Activated naive CD8-positive, alpha-beta T cell treated with anti-CD3 and anti-CD28 coated beads, Interleukin-2, amount 50 U/mL, for 16 hours (primary cell): ENCODE measurements at places on chromosomes 4 and X.

- DNase-seq = no peak
These were observed 16.6 kb upstream of the UBA6 start for GRCh38 chr4:67717586-67717985.

- no peak for DNase-seq
These were observed 26.8 kb upstream of the BCORL1 start for GRCh38 chrX:129955682-129956081.

DNA sequence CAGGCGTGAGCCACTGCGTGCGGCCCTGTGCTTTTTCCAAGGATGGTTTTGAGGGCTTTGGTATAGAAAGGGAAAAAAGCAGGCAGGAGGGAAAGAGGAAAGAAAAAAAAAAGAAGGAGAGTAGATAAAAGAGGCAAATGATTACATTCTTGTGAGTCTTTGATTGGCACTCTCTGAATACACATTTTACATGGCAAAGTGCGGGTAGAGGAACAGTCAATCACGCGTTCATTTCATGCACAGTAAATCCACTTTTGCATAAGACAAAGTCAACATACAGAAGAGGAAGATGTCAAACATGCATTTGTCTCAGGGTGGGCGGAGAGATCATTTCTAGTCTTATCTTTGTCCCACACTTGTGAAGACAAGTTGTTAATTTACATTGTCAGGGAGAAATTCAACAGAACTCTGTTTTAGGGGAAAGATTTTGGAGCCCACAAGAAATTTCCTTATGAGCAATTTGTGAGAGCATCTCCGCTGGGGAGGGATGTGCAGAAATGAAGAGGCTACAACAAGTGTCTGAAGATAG, 183.2 kb downstream of the DHRSX start:
- DNase-seq = no peak

- no peak for DNase-seq
These were observed 136.6 kb upstream of the SH3RF1 start for GRCh38 chr4:169407217-169407845.

- no peak for DNase-seq
These were observed 32.9 kb downstream of the KIF4A start for GRCh38 chrX:70322784-70323183.

GRCh38 chr4:154506253-154506652, 14.7 kb upstream of the DCHS2 start:
- DNase-seq = no peak

DNA sequence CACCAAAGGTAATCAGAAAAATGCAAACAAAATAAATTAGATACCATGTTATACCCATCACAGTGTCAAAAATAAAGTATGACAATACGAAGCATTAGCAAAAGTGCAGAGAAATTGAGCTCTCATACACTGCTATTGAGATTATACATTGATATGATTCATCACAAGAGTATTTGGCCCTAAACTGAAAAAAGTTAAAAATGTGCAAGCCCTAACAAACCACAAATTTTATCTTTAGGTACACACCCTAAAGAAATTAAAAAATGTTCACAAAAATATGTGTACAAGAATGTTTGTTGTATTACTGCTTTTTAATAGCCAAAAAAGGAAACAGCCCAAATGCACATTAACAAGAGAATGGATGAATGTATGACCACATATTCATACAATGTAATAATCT, 137.9 kb upstream of the MAGEA10 start:
- DNase-seq = no peak

GRCh38 chrX:100435726-100436125, 25.7 kb upstream of the PCDH19 start:
- DNase-seq = no peak

- DNase-seq = no peak
These were observed 114.8 kb upstream of the ADRA2C start for GRCh38 chr4:3651267-3651845.

GRCh38 chr4:4446434-4446833, 59.5 kb downstream of the NSG1 start:
- no peak for DNase-seq

GRCh38 chr4:88211473-88212252, 53.2 kb upstream of the ABCG2 start:
- peak; percentile 4 for DNase-seq

- DNase-seq = no peak
These were observed 54.1 kb downstream of the C4orf51 start for GRCh38 chr4:145734031-145734430.

GRCh38 chrX:25976683-25977310, 161.3 kb upstream of the MAGEB18 start:
- DNase-seq = no peak

DNA sequence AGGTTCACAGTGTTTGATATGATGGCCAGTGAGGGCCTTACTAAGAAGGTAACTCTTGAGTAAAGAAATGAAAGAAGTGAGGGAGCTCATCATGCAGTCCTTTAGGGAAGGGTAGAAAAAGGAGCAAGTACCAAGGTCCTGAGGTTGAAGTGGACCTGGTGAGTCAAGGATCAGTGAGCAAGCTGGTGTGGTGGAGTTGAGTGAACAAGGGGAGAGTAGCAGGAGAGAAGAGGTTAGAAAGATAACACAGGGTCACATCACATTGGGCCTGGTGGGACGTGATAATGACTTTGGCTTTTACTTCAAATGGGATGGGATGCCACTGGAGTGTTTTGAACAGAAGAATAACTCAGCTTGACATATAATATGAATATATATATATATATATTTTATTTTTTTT, 44.7 kb downstream of the OSTC start:
- no peak for DNase-seq

GRCh38 chr4:55173580-55173979, 48.2 kb upstream of the KDR start:
- no peak for DNase-seq

GRCh38 chr4:55517526-55518229, 29.0 kb downstream of the CLOCK start:
- no peak for DNase-seq

DNA sequence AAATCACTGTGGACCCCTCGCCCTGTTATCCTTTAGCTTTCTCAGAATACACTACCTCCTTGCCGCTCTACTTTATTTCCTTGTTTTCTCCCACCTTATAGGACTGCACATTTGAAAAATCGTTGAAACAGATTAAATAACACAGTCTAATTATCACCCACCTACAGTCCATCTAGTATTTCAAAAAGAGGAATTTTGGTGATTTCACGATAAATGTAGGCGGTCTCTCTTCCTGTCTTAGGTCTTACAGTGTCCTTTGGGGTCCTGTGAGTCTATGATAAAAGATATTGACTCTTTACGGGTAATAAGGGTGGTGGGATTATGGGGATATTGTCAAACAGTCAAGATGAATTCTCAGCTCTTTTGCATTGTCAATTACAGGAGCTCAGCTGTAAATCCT, 2.4 kb upstream of the TBL1X start:
- no peak for DNase-seq

DNA sequence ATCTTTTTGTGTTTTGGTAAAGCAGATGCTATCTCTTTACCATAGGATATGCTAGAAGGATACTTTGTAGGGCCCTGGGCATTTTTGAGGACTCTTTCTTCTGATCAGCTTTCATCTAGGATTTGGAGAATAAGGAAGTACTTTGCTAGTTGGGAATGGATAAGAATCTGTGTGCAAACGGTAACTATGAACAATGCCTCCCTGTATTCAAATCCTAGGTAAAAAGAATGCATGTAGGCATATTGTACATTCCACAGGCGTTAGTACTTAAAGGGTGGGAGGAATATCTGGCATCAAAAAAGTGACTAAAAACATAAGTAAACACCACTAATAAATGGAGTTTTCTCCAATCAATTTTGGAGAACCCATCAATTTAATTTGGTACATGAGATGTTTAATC, 59.7 kb downstream of the SH3BGRL start:
- DNase-seq = no peak

GRCh38 chrX:75076429-75076828, 79.7 kb downstream of the ABCB7 start:
- no peak for DNase-seq

- DNase-seq = no peak
These were observed 90.8 kb upstream of the OTUD4 start for GRCh38 chr4:145271194-145271593.

DNA sequence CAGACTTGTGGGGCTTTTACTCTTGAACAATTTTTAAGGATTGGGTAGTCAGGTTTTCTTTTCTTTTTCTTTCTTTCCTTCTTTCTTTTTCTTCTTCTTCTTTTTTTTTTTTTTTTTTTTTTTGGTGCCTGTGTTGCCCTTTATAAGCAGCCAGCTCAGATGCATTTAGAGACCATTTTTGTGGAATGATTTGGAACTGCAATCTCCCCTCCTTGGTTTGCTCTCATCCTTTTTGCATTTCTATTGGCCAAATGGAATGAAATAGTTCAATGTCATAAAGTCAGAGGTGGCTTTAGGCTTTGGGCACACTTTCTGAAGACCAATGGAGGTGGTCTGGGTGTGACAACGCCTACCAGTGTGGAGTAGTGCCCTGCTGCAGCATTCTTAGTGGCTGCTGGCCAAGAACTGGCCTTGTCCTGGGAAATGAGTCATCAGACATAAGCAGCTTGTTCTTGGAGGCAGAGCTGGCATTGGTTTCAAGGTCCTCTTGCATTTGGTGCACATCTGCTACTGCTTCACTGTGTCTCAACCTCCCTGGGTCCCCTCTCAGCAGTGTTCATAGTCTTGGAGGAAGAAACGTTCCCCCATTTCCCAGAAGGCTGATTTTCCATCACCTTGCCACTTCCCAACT, 84.5 kb downstream of the CT47B1 start:
- DNase-seq = no peak

DNA sequence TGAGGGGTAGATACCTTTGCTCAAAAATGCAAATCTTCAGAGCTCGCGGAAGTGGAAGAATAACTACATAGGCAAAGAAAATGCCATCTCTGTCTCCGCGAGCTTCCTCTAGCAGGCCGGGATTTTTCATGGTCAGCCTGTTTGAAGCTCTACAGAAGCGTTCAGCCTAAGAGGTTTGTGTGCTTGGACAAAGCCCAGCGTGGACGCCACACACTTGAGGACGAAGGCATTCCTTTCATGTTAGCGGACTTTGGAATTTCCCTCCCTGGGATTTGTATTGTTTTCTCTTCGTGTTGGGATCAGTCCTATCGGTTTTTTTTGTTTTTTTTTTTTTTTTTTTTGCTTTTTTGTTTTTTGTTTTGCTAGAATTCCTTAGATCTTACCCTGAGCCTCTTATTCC, 53.7 kb downstream of the SMIM31 start:
- DNase-seq = no peak

DNA sequence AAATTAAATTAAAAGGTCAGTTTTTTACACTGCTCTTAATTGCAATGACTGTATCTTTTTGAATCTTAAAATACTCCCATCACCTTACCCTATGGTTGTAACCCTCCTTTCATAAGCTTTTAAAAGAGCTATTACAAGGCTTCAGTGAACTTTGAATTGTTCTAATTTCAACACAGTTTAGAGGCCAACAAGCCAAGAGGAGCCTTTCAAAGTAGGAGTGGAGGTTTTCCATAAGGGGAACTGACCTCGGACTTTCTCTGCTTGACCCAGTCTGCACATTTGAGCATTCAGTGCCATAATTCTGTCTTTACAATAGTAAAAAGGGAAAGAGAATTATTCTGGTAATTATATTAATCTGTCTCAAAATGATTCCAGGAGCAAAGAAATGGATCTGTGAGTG, 98.9 kb downstream of the PARM1 start:
- DNase-seq = no peak

DNA sequence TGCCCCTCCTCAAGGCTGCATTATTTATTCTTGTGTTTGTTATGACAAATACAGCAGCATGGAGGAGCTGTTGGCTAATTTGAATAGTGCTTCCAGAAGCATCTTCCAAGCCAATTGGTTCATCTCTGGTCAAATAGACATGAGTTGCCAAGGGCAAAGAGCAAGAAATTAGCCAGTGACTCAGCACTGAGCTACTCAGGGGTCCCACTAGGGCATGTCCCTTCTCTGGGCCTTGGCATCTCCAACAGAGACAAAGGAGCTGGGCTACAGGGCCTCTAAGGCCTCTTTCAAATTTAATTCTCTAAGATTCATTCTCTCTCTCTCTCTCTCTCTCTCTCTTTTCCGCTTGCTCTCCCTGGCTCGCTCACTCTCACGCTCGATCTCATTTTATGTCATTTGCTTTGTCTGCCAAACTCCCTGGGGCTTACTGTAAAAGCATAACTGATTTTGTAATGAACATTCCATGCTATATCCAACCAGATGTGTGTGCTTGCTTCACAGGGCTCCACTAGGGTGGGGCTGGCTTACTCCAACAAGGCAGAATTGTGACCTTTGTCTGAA, 86.7 kb upstream of the MAGEA4 start:
- DNase-seq = no peak

- DNase-seq = no peak
These were observed 87.0 kb downstream of the COL25A1 start for GRCh38 chr4:109215506-109215905.

GRCh38 chr4:95023110-95023509, 265.4 kb downstream of the BMPR1B start:
- no peak for DNase-seq

GRCh38 chrX:125654501-125654900, 334.8 kb downstream of the TEX13C start:
- no peak for DNase-seq

GRCh38 chrX:147646949-147647723, 264.6 kb upstream of the FMR1 start:
- DNase-seq = no peak

GRCh38 chr4:85548841-85549240, 73.9 kb downstream of the ARHGAP24 start:
- no peak for DNase-seq

GRCh38 chr4:38193236-38193863, 233.2 kb downstream of the PTTG2 start:
- no peak for DNase-seq

DNA sequence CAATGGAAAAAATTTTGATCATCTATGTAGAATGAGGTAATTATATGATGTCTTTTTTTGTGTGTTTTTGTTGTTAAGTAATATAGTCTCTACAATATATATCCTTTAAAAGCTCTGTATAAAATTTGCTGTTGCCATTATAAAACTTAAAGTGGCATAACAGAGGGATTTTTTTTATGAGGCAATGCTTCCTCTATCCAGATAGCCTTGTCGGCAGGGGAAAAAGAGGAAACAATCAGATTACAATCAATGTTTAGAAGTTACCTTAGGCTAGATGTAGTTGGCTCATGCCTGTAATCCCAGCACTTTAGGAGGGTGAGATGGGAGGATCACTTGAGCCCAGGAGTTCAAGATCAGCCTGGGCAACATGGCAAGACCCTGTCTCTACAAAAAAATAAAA, 86.8 kb downstream of the DIAPH2 start:
- no peak for DNase-seq

DNA sequence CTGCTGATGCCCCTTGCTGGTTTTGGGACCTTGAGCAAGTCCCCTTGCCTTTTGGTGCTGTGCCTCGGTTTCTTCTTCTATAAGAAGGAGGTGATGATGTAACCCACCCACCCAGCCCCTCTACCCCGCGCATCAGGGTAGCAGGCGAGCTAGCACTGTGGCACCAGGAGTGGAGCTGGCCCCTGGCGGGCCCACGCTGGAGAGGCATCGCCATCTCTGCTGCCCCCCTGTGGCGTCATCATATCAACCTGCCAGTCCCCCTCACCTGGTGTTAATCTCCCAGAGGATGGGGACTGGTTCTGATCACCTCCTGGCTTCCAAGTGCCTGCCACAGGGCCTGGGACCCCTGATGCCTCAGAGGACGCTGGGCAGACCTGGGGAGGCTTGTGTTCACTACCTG, 6.3 kb upstream of the SORCS2 start:
- DNase-seq = no peak
